NCI-H774 (cell line): ENCODE measurements at places on chromosomes 11 and 22.

DNA sequence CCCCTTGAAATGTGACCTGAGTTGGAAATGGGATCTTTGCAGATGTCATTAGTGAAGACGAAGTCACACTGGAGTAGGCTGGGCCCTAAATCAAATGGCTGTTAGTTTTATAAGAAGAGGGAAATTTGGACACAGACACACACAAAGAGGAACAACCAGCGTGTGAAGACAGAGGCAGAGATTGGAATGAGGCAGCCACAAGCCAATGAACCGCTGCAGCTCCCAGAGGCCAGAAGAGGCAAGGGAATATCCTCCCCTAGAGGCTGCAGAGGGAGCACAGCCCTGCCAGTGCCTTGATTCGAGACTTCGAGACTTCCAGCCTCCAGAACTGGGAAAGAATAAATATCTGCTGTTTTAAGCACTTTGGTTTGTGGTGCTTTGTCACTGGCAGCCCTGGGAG lies 484.5 kb downstream of the MN1 start:
- DNase-seq: no peak

DNA sequence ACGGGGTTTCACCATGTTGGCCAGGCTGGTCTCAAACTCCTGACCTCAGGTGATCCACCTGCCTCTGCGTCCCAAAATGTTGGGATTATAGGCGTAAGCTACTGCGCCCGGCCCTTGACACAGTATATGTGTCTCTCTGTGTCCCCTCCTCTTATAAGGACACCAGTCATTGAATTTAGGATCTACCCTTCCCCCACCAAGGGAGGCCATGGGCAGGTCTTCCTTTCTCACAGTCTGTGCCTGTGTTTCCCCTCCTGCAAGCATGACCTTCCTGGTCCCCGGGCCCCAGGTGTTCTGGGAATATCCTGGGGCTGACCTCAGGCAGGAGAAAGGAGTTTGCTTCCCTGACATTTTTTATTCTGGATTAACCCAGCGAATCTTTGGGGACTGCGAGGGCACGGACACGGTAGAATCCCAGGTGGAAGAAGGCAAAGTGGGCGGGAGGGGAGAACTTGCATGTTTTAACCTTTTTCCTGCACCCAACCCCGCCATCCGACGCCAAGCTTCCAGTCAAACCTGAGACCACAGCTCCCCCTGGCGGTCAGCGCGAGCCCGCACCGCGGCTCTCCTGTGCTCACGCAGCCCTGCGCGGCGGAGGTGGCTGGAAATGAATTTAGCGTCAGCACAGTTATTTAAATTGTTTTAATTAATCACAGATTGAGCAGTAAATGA lies 42.1 kb upstream of the ISX start:
- DNase-seq: peak; percentile 38

- no peak for DNase-seq
Observed at GRCh38 chr11:125156346-125157117, 8.0 kb upstream of the PKNOX2 start.

DNA sequence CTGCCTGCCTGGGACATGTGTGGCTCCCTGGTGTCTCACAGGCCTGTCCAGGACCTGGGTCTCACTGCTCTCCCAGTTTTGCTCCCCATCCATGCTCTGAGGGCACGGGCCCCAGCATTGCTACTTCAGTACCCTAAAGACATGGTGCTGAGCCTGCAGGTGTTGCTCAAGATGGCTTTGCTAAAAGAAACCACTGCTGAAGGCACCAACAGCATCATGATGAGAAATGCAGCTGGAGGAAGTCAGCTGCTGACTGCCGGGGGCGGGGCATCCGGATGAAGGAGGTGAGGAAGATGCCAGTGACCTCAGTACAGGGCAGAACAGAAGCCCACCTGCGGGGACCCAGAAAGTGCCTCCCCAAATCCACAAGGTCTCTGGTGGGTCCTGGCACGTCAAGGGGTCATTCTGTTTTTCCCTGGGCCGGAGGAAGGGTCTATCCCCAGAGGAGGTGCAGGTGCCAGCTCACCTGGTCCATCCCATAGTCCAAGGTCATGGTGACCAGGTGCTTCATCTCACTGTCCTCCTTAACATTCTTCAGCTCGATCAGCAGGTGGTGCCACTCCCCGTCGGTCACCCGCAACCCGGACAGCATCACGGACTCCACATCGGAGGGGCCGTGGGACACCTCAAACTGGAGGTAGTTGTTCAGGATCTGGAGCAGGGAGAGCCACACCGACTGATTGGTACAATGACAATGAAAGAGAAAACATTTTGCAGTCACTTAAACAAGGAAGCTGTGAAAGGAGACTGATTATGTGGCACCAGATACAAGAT lies 63.9 kb downstream of the TRMU start:
- no peak for DNase-seq

DNA sequence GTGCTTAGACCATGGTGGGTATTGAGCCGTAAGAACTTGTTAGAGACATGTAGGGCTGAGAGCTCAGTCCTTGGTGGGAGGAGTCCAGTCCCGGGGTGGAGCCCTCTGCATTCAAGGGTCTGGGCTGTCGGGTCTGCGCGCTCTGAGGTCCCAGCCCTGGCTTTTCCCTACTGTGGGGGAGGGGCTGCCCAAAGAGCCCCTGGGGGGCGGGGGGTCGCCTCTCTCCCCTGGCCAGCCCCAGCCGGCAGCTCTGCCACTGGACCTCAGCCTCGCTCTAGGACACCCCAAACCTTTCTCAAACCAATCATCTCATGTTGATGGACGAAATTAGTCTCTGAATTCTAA lies 1006.4 kb downstream of the BRD1 start:
- no peak for DNase-seq
